NCI-H2227 treated with DMSO at 0.1 percent for 48 hours (cell line): ENCODE measurements at places on chromosomes 11 and 22.

DNA sequence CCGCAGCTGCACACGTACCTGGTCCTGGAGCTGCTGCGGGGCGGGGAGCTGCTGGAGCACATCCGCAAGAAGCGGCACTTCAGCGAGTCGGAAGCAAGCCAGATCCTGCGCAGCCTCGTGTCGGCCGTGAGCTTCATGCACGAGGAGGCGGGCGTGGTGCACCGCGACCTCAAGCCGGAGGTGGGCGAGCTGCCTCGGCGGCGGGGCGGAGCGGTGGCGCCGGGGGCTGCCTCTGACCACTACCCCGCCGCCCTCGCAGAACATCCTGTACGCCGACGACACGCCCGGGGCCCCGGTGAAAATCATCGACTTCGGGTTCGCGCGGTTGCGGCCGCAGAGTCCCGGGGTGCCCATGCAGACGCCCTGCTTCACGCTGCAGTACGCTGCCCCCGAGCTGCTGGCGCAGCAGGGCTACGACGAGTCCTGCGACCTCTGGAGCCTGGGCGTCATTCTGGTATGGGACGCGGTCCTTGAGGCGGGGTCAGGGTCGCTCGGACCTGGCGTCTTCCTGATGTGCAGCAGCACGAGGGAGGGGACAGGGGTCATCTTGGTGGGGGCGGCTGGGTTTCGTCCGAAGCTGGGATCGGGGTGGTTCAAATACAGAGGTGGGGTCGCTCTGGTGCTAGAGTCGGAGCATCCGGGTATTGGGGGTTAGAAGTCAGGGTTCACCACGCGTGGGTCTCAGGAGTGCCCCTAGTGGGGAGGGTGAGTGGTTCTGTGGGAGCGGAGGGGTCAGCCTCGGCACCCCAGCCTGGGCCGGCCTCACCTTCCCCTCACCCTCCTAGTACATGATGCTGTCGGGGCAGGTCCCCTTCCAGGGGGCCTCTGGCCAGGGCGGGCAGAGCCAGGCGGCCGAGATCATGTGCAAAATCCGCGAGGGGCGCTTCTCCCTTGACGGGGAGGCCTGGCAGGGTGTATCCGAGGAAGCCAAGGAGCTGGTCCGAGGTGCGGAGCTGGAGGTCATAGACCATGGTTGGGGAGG, 10.8 kb downstream of the RPS6KA4 start:
- DNase-seq, result no peak

DNA sequence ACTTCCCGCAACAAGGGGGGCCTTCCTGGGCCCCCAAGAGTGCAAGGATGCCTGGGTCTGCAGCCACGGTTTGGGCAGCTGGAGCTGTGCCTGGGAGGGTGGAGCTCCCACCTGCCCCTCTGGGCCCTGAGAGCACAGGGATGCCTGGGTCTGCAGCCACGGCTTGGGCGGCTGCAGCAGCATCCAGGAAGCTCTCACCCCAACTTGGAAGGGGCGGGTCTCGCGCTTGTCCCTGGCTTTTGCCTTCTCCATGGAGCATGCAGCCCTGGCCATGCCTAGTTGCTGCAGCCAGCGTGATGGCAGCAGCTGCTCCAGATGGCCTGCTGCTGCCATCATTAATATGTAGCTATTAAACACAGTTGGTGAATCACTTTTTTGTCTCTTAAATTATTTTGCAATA, 35.4 kb downstream of the NAGA start:
- no peak for DNase-seq

DNA sequence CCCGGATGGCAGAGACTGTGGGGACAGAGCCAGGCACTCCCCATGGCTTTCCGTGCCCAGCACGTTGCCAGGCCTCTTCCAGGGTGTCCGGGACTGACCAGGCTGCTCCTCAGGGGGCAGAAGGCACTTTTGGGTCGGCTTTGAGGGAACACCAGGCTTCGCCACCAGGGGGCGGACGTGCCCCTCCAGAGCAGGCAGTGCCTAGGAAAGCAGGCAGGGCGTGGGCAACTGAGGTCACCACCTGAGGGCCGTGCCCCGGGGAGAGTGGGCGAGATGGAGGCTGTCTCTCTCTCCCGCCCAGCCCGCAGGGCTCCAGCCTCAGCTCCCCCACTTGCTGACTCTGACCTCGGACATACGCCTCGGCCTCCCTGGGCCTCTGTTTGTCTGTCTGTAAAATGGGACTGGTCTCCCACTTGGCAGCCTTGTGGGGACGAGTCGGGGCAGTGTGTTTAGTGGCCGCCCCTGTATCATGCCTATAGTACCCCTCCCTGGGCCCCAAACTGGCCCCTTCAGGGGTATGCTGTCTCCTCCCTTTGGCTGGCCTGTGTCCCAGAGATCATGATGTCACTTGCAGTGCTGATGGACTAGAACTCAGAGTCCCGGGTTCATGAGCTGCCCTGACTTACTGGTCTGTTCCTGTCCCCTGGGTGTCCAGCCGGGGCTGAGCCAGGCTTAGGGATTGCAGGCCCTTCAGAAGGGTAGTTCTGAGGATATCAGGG, 4.4 kb upstream of the PRR5 start:
- no peak for DNase-seq

- DNase-seq, result no peak
These were observed 518 bp upstream of the CHRM1 start for GRCh38 chr11:62921573-62922188.

GRCh38 chr11:12086271-12087074, 23.9 kb upstream of the MICAL2 start:
- DNase-seq, result no peak
